Right cardiac atrium (tissue), 5 donors: ENCODE measurements at places on chromosomes 1 and 21. TPM values are rescaled to one million over a fixed set of nuclear protein-coding genes. Genes with fewer than 3 reads are reported as not detected.

DNA sequence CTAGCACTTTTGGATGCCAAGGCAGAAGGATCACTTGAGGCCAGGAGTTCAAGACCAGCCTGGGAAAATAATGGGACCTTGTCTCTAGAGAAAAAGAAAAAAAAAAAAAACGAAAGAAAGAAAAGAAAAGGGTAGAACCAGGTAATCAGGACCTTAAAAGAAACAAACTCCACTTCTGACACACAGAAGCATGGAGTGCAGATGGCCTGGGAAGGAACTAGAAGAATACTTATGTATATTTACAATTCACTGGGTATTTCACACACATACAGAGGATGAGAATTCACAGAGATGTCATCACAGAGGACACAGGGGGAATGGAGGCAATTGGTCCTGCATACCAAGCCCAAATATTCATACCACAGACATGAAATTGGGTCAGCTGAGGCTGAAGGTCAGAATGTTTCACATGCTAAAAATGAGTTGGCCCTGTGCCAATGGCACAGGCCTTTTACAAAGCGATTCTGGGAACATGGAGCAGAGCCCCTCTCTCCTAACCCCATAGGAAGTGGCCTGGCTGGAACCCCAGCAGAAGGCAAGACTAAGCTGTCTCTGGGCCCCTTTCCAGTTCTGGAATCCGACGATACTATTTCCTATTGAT lies 4.4 kb downstream of the B4GALT3 start:
- DNase-seq: peak; percentile 56

DNA sequence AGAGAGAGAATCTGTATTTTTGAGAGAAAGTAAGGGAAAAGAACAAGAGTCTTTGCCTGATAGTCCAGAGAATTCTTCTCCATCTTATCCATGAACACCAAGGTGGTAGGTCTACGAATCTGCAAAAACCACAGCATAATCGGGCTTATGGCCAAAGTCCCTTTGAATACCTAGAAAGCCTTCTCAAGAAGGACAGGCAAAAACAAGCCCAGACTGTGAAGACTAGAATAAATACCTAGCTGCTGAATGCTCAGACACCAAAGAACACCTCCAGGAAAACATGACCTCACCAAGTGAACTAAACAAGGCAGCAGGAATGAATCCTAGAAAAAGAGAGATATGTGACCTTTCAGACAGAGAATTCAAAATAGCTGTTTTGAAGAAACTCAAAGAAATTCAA lies 79.2 kb downstream of the HFM1 start:
- DNase-seq: no peak

The MYCL gene
- 0.63 TPM for total RNA-seq

The RNF186 gene
- not detected for total RNA-seq

- no peak for DNase-seq
Observed at GRCh38 chr1:9233942-9234222, 692 bp upstream of the H6PD start.

- no peak for DNase-seq
Observed at GRCh38 chr1:198259333-198260074, 102.7 kb downstream of the NEK7 start.

GRCh38 chr1:43376723-43377235 lies 9.0 kb upstream of the ELOVL1 start:
- no peak for DNase-seq

DNA sequence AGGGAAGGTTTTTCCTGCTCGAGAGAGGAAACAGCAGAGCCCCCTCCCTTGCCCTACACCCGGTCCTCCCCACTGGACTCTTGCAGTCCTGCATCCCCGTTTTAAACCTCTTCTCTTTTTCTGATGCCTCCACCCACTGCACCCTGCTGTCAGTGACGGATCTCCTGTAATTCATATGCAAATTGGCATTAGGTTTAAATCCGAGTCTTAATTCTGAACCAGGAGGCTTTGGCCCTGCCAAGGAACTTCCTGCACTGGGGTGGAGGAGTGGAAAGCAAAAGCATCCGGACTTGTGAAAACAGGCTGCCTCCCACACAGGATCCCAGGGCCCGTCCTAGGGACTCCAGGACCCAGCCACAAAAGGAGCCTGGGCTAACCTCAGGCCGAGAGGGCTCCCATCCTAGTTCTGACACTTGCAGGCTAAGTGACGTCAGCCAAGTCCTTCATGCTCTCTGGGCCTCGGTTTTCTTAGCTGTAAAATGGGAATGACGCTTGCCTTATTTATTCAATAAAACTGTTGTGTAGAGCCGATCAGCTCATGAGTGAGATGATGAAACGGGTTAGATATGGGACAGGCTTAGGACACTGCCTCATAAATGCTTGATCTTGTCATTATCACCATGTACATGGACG lies 613.3 kb downstream of the AJAP1 start:
- DNase-seq: no peak

The LAPTM5 gene
- 40.9 TPM for total RNA-seq

DNA sequence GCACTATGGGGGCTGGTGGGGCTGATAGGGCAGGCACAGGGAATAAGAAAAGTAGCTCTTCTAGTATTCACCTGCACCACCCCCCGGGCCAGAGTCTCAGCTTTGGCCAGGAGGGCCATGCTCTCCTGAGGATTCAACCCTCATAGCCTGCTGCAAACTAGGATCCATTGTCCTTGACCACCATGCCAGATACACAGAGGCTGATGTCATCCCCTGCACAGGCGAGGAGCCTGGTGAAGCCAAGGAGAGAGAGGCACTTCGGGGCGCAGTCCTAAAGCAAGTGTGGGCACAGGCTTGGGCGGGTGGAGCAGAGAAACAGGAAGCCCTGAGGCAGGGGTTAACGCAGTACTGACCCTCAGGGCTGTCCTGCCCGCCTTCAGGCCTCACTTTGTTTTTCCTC lies 29.5 kb downstream of the TMEM53 start:
- no peak for DNase-seq

GRCh38 chr1:64983110-64983509 lies 16.8 kb upstream of the JAK1 start:
- no peak for DNase-seq

DNA sequence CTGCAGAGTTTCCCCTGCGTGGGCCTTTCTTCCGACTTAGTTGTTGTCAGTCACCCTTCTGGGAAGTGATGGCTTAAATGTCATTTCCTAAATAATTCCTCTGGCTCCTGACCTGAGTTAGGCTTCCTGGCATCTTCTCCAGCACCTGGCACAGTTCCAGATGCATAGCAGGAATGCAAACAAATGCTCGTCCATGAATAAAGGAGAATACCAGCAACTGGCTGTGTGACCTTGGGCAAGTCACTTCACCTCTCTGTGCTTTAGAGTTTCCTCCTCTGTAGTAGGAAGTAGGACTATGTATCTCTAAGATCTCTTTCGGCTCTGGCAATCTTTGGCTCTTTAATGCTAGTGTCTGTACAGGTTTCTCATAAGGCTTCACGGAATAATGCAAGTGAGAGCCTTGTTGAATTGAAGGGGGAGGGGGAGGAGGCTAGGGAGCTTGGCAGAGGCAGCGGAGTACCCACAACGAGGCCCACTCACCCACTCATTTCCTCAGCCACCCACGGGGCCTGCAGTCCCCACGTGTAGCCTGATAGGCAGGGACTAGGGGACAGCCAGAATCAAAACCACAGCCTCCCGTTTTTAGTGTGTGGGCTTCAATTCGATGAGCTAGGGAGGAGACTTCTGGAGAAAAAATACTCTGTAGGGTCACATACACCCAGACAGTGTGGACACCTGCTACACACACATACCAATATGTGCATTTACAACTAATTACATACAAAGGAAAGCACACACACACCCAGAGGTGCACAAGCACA lies 48.1 kb downstream of the TENT5C start:
- no peak for DNase-seq

DNA sequence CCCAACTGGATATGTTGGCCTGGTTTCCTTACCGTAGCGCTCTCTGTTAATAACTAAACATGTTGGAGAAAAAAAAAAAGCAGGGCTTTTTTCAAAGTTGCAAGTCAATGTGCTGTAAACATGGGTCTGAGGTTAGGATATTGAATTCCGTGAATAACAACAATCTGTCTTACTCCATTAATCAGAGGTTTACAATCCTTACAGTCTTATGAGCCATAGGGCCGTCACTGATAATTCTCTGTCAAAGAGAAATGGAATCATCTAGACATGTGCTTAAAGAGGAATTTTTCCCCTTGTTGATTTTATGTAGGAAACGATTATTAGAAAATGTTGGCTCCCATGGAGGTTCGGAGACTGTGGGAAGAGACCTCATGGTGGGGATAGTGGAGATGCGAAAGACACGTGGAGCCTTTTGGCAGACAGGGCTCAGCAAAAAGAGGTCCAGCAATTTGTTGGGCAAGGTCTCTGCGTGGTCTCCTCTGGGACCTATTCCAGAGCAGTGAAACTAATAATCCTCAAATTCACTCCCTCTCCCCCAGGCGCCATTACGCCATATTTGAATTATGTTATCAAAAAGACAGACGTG lies 83.5 kb upstream of the CLDN14 start:
- no peak for DNase-seq

DNA sequence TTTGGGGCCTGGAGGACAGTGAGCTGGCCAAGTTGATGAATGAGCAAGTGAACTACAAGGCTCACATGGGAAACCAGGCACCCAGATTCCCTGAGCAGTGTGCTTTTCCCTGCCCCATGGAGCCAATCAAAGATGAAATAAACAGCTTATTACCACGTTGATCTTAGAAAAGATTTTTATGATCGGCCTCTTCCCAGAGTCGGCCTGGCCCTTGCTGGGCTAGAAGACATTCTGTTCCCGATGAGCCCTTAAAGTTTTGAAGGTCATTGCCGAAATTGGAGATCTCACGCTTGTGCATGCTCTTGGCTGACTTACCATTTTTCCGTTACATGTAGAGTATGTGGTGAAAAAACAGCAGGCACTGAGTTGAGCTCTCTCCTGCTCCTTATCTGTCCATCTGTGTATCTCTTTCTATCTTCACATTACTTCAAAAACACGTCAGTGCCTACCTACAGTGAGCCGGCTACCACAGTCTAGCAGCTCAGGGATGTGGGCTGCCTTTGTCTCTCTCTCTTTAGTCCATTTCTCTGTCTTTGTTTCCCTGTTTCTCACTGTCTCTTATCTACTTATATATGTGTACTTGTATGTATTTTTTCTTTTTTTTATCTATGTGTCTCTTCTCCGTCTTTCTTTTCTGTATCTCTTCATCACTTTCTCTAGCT lies 248.8 kb upstream of the USP24 start:
- DNase-seq: no peak

The GPA33 gene
- total RNA-seq: not detected

GRCh38 chr1:39205102-39205780 lies 746 bp downstream of the MACF1 start:
- DNase-seq: peak; percentile 61
